ENCODE measurements at places on chromosomes 1 and 21.
A peak's percentile ranks its signal among the peaks of the same experiment; 100 is the strongest.

- DNase-seq = no peak
Measured at GRCh38 chr1:36880155-36881067, 153.9 kb downstream of the GRIK3 start.

DNA sequence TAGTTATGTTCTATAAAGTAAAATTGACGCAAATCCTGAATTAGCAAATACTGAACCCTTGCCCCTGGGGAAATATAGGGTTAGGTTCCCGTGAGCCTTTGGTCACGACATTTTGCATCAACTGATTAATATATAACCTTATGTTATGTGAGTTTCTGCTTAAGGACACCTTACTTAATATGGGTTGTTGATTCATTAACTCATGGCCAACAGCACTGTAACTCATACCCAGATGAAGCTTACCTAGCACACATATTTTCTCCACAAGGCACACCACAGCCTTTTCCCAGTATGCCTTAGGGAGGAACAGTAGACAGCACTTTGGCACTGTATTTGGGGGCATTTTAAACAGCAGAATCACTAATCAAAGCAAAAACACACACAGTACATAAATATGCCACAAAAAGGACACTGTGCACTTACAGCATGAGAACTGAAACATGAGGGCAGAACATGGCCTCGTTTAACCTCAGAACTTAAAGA lies 15.1 kb downstream of the INAVA start:
- no peak for DNase-seq

DNA sequence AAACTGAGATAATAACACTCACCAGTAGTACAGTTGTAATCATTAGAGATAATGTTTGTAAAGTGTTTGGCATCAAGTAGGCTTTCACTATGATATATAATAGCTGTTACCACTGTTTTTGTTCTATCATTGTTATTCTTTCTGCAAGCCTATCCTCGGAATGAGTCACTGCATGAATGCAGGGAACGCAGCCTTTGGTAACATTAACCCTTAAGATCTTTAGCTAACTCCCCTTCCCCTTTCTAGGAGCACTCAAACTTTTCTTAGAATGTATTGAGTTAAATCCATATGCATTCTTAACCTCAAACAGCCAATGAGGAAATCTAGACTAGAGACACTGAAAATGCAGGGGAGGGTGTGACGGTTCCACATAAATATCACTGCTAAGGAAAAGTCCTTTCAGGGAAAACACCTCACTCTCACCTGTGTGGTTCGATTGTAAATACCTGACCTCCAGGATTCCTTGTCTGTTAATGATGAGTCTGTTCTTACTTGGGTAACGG lies 467.3 kb downstream of the SETD4 start:
- no peak for DNase-seq

DNA sequence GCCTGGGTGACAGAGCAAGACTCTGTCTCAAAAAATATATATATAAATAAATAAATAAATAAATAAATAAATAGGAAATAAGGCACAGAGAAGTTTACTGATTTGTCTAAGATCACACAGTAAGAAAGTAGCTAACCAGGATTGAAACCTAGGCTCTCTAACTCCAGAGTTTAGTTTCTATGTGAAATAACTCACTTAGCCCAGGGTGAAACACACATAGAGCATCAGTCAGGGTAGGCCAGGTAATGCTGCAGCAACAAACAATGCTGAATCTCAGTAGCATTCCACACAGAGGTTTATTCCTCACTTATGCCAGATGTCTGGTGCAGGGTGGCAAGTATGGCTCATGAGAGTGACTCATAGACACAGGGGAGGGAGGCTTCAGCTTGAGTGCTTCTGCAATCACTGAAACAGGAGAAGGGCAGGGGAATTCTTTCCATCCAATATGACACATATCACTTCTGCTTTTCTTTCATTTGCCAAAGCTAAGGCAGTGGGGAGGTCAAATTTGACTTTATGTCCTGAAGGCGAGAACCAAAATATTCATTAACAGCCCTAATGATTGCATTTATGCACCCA lies 37.1 kb upstream of the KANK4 start:
- DNase-seq = no peak

- DNase-seq = no peak
Measured at GRCh38 chr1:117136749-117137148, 15.2 kb upstream of the TRIM45 start.

- no peak for DNase-seq
Measured at GRCh38 chr1:33517596-33518250, 45.3 kb downstream of the ZSCAN20 start.

- no peak for DNase-seq
Measured at GRCh38 chr1:45848097-45848496, 44.7 kb downstream of the MAST2 start.

GRCh38 chr1:27284425-27285273 lies 37.3 kb upstream of the TMEM222 start:
- peak; percentile 89 for DNase-seq

GRCh38 chr1:234527346-234527745 lies 48.4 kb upstream of the TARBP1 start:
- no peak for DNase-seq

DNA sequence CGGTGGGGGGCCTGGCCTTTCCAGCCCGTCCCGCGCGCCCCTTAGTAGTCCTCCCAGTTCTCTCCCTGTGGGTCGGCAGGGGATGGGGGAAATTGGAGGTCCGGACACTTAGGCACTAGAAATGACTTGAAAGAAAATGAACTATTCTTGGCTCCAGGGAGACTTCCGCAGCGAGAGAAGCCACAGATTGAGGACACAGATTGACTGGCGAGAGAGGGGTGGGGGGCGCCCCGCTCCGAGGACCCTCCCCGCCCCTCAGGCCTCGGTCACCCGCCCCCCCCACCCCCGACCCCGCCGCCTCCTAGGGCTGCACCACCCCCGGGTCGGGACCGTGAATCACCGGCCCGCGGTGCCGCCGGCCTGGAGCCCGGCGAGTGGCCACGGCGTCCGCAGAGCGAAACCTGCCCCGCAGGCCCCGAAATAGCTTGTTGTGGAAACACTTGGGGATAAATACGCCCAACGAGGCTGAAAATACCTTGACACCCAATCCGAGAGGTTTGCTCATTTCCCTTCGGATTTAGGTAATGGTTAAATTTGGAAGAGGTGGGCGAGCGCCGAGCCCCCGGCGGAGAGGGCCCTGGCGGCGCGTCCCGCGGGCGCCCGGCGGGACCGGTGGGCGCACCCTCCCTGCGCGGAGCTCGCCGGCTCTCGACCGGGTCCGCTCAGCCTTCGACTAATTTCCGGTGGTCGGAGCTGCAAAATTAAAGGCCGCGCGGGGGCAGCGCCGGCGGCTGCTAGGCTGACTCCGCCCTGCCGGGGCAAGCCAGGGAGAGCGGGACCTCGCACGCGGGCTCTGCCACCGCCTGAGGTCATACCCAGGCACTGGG lies at the start of gene GFI1:
TSS of gene GFI1 (minus strand) at position 675 of the 827 bp plus-strand sequence. CDS start 3,438 bp downstream, outside the sequence.
- peak; percentile 27 for DNase-seq

DNA sequence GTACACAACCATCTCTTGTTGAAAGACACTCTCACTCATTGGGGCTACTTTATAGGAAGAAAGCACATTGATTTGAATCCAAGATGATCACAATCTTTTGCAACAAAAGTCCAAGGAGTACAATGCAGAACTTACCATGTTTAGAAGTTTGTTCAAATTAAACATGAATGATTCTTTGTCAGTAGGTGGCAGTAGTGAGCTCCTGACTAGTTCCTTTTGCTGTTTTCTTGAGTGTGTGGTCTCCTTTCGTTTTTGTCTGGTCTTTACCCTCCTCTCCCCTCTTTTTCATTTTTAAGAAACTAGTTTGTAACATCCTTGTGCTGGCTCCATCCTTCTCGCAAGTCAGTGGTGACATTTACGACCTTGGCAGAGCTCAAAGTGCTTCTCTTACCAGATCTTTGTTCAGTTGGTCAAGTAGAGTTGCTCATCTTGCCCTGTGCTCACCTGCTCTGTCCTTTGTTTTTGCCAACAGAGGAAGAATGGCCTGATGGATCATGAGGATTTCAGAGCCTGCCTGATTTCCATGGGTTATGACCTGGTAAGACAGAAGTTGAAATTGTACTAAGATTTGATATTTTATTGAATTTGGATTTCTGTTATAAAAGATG lies 35.7 kb upstream of the MTR start:
- no peak for DNase-seq

DNA sequence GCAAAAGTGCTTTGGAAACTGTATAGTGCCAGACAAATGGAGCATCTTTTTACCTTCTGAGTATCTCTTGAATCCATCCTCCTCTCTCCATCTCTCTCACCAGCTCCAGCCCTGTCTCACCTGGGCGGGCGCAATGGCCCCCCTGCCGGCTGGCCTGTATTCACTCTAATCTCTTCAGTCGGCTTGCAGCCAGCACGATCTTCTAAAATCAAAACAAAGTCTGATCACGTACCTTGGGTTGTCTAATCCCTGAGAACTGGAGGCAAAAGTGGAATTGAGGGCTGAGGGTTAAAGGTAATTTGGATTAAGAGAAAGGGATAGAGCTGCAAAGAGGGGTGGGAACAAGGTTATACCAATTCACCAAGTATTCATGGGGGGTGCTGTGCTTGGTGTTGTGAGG lies 46.0 kb upstream of the LRRN2 start:
- no peak for DNase-seq

DNA sequence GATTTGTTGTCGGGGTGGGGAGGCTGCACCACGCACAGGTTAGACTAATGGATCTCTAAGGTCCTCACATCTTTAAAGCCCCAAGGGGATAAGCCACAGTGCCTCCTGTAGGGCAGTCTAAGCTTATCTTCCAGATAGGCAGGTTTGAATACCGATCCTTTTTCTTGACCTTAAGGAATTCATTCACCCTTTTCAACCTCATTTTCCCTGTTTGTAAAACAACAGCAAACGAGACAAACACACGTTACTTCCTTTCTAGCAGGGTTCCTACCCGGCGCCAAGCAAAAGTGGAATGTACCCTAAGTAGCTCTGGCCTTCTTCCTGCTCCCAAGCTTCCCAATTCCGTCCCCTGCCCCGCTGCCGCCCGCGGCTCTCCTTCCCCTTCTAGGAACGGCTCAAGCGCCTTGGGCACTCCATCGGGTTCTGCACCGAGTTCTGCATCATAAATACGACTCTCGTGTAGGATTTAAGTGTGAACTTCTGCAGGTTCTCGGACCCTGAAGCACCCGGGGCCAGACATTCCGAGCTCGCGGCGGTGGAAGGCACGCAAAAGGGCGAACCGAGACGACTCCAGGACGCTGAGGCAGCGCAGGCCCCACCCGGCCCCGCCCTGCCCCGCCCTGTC lies 548 bp upstream of the CDC20 start:
- no peak for DNase-seq

- DNase-seq = no peak
Measured at GRCh38 chr1:196063952-196064351, 544.3 kb downstream of the KCNT2 start.

GRCh38 chr1:160830321-160831153 lies 32.1 kb downstream of the CD244 start:
- peak; percentile 51 for DNase-seq

DNA sequence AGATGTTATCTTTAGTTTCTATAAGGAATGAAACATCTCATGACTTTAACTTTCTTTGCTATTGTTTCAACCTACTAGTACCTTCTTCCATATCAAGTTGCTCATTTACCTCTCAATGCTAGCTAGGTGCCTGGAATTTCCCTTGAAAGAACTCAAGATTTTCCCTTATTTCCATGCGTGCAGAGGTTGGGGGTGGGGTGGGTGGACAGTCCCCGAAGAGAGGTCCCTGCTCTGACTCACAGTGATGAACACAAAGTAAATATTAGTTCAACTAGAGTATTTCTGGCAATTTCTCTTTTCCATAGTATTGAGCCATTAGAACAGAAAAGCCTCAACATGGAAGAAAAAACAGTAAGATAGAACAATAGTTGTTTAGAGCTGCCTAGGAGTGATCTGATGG lies 239.0 kb upstream of the ZP4 start:
- DNase-seq = no peak

DNA sequence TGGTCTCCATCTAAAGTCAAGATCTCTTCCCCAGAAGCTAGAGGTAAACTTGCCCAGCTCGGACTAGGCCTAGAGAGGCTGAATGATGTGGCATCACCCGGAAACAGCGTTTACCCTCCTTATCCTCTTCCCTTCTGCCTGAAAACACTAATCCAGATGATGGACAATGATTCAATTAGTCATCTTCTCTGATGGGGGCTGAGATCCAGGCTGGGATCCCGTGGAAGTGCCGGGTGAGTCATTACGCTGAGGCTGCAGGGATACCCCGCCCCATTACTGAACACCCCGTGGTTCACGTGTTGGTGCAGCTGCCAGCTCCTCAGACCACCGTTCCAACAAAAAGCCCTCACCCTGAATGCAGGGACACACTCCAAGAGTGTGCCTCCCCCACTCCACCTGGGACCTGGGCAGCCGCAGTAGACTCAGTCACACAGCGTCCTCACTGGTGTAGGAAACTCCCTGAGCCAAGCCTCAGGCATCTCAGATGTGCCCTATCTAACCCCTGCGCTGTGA lies 2.0 kb downstream of the S100A6 start:
- DNase-seq = no peak

DNA sequence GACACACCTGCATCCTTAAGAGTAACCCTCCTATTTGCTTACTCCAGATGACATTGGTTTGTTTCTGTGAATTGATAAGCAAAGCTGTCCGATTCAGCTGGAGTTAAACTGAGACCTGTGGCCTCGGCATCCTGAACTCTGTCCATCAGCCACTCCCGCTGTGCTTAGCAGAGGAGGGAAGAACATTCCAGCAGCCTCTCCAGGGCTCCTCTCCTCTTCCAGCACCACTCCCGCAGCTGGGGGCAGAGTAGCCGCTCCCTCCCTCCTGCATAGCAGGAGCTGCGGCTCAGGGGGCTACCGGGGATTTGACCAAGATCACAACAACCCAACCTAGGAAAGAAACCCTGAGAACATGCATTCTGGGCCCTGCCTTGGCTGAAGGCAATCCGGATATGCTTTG lies 8.8 kb downstream of the LRRC38 start:
- no peak for DNase-seq

- DNase-seq = no peak
Measured at GRCh38 chr1:23354245-23354644, 10.2 kb upstream of the HNRNPR start.

DNA sequence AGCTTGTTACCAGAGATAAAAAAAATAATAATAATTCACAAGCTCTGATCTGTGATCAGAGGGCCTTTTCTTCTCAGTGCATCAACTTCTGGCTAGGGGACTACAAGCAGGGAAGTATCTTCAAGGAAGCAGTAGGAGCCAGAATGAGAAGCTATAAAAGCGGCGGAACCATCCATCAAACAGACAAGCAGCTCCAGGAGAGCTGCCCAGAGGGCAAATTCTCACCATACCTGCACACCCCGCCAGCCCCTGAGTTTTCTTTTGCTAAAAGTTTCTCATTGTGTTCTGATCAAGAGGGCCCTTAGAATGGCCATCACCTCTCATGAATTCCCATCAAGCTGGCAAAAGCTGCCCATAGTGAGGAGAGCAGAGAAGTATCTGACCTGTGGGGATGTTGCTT lies 99.4 kb downstream of the SMYD2 start:
- no peak for DNase-seq

DNA sequence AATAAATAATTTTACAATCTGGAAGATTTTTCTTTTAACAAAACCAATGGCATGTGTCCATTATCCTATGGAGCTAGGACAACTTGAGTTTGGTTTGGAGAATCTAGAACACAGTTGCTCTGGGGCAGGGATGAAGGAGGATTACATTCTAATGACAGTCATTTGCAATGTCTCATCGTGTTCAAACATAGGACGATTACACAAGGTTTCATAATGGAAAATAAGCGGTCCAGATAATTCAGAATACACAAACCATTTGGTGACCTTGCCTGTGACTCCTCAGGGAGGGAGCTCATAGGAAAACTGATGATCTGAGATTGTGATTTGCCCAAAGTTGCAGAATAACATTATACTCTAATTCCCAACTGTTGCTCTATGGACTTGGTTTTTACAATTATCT lies 27.6 kb upstream of the RGL1 start:
- no peak for DNase-seq

GRCh38 chr1:89809556-89809955 lies 11.3 kb upstream of the LRRC8D start:
- DNase-seq = no peak

Data from stimulated activated CD4-positive, alpha-beta T cell treated with anti-CD3 and anti-CD28 coated beads, Interleukin-1b, Interleukin-23, amount 100 ng/mL, for 1 hour (primary cell).